ENCODE measurements at places on chromosomes 1 and 21.
A peak's percentile ranks its signal among the peaks of the same experiment; 100 is the strongest.

DNA sequence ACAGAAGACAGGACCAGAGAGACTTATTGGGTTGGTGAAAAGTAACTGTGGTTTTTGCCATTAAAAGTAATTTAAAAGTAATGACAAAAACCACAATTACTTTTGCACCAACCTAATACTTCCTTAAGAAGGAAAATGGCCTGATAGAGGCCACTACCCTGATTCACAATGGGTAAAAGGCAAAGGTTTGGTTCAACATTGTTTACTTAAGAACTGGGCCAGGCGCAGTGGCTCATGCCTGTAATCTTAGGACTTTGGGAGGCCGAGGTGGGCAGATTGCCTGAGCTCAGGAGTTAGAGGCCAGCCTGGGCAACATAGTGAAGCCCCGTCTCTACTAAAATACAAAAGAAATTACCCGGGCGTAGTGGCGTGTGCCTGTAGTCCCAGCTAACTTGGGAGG, 48.2 kb upstream of the RCOR3 start:
- no peak for DNase-seq

GRCh38 chr1:248621770-248622169, 13.1 kb downstream of the OR2T11 start:
- no peak for DNase-seq

DNA sequence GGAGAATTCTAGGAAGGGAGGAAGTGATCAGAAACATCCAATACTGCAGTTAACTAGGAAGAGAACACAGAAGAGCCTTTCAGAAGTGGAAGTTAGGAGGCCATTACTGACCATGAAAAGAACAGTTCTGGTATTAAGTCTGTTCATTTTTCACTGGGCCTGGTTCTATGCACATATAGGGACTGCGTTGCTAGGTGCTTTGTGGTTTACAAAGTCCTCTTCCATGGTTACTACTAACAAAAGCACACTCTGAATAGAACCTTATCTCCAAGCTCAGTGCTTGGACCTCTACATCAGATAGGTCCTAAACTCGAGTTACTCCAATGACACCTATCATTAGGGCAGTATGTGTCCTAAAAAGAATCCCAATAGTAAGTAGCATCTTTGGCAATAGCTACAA, 75.4 kb downstream of the RPAP2 start:
- DNase-seq, result no peak

GRCh38 chr1:61125263-61125662, 42.9 kb downstream of the NFIA start:
- DNase-seq, result no peak

DNA sequence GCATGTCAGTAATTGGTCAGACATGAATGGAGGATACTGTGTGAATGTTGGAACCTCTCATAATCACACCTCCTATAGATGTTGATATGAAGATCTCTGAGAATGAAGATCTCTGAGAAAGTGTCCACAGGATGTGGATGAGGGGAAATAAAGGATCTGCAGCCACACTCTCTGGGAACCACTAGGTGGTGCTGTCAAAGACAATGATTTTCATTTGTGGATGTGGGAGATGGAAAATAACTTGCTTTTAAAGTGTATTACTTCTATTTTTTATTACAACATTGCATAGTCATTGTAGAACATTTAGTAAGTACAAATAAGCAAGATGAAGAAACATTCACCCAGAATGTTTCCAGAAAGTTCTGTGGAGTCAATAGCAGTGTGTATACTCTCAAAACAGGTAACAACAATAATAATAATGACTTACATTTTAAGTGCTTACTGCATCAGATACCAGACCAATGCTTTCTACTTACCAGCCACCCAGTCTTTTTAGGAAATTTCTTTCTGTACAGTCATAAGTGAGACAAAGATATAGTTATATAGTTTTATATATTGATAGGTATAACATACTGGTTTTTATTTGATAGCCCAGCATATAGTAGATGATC, 128.2 kb downstream of the ATG4C start:
- no peak for DNase-seq

DNA sequence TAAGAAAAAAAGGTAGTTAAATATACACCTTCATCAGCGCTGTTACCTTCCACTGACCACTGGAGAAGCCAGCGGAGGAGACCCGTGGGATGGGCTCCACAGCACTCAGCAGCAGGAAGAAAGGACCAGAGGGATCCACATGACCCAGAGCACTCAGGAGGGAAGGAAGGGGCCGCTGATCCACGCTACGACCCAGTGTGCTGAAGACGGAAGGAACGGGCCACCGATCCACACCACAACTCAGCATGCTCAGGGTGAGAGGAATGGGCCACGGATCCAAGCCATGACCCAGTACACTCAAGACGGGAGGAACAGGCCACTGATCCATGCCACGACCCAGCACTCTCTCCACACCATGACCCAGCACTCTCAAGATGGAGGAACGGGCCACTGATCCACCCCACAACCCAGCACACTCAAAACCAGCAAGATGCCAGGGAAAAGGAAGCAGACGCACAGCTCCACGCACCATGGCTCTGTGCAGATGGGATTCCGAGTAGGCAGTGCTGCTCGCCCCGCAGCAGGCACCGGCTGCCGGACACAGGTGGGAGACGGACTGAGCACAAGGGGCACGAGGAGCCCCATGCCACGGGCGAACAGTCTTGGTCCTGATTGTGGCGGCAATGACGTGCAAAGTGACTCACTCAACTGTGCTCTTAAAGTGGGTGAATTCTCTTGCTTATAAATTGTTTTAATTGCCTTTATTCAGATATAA, 8.7 kb downstream of the WRAP73 start:
- no peak for DNase-seq

DNA sequence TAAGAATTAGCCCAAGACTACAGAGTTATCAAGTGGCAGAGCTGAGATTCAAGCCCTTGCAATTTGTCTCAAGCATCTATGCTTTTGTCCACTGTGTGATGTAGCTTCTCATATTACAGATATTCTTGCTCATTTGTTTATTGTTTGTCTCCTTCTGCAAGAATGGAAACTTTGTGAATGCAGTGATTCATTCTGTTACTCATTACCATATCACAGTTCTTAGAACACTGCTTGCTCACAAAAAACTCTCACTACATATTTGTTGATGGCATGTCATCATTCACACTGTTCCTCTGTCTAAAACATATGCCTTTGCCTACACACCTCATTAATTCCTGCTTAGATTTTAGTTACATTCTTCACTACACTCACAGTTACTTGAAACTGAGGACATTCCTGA, 1198.9 kb downstream of the PLA2G4A start:
- DNase-seq, result no peak

GRCh38 chr1:34929853-34930701, 627 bp upstream of the DLGAP3 start:
- no peak for DNase-seq

DNA sequence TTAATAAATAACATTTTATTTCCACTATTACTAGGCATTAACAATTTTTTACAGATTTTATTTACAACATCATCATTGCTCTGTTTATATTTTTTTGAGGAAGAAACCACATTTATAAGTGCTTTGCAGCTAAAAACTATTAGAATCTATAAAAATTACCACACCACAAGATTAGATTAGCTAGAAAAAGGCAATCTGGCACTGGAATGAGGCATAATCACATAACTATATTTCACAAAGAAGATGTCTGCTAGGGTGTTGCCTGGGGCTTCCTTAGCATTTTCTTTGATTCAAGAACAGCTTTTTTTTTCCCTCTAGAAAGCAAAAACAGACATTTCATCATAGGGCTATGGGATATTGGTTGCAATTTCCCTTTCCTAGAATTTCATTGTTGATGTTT, 2169.2 kb downstream of the MRPL39 start:
- DNase-seq, result no peak

GRCh38 chr1:81232420-81232819, 568.3 kb upstream of the ADGRL2 start:
- no peak for DNase-seq

- DNase-seq, result no peak
These were observed 12.9 kb downstream of the ARHGEF16 start for GRCh38 chr1:3467096-3468036.

GRCh38 chr1:59083946-59084865, 212.7 kb upstream of the FGGY start:
- no peak for DNase-seq

GRCh38 chr1:51541313-51542050, 22.4 kb upstream of the EPS15 start:
- no peak for DNase-seq

- DNase-seq, result no peak
These were observed 35.2 kb upstream of the ABCA4 start for GRCh38 chr1:94156096-94156625.

DNA sequence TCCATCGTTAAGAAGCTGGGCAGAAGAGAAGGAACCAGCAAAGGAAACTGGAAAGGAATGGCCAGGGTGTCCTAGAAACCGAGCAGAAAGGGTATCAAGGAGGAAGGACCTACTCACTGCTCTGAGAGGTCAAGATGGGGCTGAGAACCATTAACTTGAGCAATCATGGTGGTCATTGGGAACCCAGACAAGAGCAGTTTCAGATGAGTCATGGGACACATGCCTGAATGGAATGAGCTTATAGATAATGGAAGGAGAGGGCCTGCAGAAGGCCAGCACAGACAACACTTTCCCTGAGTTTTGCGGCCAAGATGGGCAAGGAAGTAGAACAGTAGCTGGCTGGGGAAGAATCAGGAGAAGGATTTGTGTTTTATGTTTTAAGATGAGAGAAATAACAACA, 383.2 kb downstream of the KIF26B start:
- no peak for DNase-seq

DNA sequence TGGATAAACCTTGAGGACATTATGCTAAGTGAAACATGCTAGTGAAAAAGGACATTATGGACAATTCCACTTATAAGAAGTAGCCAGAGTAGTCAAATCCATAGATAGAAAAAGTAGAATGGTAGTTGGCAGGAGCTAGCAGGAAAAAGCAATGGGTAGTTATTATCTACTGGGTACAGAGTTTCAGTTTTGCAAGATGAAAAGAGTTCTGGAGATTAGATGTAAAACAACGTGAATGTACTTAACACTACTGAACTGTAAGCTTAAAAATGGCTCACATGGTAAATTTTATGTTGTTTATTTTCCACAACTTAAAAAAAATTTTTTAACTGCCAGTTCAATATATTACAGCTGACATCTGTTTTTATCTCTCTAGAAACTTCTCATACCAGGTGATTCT, 19.4 kb downstream of the JAK1 start:
- DNase-seq, result no peak

DNA sequence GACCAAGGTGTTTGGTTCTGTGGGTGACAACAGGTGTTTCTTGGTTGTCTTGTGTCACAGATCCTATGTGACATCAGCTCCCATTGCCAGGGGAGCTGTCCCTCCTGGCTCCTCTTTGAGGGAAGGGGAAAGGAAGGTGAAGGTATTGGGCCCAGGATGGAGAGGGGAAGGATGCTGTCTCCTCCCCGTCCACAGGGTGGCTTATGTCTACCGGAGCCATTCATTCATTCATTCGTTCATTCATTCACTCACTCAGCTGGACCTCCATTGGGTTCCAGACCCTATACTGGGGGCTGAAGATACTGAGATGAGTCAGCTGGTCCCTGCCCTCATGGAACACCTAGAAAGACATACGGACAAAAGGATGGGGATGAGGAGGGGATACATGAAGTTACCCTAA, 38.9 kb downstream of the EPHB2 start:
- DNase-seq, result no peak

- DNase-seq, result peak; percentile 100
These were observed 6.6 kb downstream of the HEYL start for GRCh38 chr1:39632682-39633417.

DNA sequence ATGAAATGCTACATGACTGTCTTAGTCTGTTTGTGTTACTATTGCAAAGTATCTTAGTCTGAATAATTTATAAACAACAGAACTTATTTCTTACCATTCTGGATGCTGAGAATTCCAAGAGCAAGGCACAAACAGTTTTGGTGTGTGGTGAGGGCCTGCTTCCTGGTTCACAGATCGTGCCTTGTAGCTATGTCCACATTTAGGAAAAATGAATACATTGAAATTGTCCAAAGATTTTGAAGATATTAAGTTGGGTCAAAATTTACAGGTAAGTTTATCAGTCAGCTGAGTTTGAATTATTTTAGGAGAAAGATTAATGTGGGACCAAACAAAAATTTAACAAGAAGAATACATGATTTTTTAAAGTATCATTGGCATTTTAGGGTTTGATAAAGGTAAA, 293.5 kb downstream of the LTN1 start:
- DNase-seq, result no peak

GRCh38 chr1:234893725-234894630, 234.7 kb downstream of the TOMM20 start:
- peak; percentile 32 for DNase-seq

GRCh38 chr1:85464497-85465098, 361 bp downstream of the DDAH1 start:
- peak; percentile 43 for DNase-seq

DNA sequence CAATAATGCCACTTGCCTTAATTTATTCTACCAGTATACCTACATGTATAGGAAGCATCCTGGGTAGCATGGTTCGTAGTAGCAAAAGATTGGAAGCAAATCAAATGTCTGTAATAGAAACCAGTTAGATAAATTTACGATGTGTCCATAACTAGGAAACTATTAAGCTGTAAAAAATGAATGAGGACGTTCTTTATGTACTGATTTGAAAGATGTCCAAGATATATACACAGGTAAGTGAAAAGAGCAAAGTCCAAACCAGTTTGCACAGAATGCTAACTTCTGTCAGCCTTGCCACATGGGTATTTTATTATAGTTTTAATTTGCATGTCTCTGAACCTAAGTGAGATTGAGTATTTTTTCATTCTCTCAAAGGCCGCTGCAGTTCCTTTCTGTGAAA, 251.8 kb upstream of the IRF2BP2 start:
- no peak for DNase-seq

DNA sequence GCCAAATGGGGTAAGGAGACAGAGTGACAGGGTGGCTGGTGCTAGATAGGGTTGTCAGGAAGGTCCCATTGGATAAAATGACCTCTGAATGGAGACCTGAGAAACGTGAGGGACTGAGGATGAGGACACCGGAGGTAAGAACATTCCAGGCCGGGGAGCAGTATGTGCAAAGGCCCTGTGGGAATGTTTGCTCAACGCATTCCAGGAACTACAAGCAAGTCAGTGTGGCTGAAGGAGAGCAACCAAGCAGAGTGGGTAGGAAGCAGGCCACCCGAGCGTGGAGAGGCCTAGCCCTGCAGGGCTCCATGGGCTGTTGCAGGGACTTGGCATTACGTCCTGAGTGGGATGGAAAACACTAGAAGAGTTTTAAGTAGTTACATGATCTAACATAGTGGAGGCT, 185.6 kb downstream of the ZBTB18 start:
- DNase-seq, result no peak

GRCh38 chr1:55287723-55288122, 72.6 kb upstream of the USP24 start:
- DNase-seq, result no peak

DNA sequence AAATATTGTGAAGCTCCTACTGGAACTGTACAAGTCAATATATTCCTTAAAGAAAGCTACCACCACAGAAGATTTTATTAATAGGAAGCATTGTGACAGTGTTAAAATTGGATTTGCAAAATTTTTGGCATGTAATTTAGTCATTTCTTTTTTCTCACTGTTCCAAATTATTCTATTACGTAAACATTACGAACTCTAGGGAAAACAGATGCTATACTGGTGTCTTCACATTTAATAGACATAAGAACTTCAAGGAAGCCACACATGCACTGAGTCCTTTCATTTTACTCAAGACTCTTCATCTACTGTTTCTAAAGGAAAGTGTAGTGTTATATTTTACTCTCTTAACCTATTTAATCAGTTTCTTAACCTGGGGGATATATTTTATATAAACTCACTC, 135.4 kb downstream of the HMCN1 start:
- DNase-seq, result no peak

- DNase-seq, result no peak
These were observed 51.7 kb downstream of the RPS6KA1 start for GRCh38 chr1:26581287-26581651.

GRCh38 chr1:232292239-232292638, 337.7 kb downstream of the SIPA1L2 start:
- DNase-seq, result no peak
